ENCODE measurements at places on chromosomes 7 and 10.

DNA sequence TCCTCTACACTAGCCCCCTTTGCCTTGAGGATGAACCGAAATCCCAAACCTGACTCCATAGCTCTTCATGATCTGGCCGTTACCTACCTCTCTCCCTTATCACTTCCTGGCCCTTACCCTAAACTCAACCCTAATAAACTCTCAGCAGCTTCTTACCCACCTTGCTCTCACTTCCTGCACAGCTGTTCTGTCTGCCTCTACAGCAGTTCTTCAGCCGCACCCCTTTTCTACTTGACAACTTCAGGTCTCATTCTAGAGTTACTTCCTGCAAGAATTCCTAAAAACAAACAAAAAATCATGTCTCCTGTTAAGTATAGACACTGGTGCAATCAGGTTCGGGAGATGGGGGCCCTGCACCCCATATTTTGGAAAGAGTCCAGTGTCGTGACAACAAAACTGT lies 239.9 kb upstream of the CELF2 start:
- no peak for DNase-seq

DNA sequence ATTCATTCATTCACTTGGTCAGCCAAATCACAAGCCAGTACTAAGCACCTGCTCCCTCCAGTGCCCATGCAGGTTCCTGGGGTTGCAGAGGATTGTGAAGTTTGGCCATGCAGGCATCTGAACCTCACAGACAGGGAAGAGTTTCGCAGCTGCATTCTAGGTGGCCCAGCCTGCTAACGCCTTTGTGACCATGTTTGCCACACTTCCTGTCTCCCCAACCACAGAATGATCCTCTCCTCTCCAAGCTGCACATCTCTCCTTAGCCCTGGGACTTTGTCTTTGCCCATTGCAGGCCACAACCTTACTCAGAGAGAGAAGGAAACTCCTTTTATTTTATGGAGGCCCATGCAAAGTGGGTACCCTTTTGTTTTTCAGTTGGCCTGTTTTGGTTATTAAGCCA lies 31.8 kb downstream of the EPDR1 start:
- no peak for DNase-seq

DNA sequence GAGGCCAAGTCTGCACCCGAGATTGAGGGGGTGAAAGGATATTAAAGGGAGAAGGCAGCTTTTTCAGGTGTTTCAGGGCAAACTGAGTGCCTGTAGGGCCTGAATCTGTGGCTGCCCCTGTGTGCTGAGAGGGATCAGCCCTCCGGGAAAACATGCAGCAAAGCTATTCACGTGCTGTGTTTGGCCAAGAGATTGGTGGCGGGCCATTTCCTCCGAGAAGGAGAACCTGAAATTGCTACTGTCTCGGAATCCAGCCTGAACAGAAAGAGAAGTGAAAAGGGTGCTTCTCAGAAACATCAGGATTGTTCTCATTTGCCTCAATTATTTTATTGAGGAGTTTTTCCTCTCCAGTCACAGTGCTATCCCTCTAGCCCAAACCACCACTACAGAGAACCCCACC lies 16.0 kb downstream of the GIMAP5 start:
- DNase-seq = no peak

- no peak for DNase-seq
Measured at GRCh38 chr7:47281161-47281560, 300.8 kb downstream of the TNS3 start.

DNA sequence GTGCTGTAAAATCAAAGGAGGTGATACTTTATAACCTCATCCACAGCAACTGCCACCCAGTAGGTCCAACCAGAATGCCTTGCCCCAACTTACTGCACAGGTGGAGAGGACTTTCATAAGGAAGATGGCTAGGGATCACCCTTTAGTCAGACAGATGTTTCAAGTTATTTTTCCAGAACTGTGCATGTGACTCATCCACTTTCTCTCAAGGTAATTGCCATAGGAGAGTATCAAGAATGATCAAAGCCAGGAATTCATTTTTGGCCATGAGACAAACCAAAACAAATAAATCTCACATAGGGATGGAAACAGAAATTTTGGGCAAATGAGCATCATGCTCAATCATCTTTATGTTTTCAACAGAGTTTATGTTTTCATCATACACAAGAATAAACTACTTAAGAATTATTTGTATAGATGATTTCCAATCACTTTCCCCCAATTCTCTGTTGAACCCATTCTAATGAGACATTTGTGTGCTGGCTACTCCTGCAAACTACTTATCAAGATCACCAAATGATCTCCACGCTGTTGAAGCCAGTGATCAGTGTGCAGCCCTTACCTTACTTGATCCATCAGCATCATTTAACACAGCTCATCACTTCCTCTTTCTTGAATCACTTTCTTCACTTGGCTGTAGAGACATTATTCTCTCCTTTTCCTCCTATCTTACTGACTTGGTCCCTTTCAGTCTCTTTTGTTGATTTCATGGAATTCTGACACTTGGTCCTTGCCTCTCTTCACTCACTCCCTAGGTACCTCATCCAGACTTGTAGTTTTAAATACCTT lies 74.0 kb downstream of the SLC16A9 start:
- no peak for DNase-seq

GRCh38 chr10:34850558-34850957 lies 35.5 kb upstream of the PARD3 start:
- DNase-seq = no peak

DNA sequence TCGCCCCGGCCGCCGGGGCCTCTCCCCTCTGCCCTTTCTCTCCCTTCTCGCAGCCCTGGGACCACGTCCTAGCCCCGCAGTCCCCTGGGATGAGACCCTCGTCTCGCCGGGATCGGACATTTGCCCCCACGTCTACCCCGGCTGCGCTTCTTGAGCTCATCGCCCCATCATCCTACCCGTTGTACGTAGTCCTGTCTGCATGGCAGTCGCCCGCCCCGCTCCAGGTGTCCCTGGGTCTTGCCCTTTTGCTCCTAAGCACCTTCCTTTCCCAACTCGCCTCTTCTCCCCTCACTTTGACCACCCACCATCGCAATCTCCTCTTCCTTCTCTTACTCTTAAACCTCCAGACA lies 582 bp downstream of the TPST1 start:
- peak; percentile 22 for DNase-seq

DNA sequence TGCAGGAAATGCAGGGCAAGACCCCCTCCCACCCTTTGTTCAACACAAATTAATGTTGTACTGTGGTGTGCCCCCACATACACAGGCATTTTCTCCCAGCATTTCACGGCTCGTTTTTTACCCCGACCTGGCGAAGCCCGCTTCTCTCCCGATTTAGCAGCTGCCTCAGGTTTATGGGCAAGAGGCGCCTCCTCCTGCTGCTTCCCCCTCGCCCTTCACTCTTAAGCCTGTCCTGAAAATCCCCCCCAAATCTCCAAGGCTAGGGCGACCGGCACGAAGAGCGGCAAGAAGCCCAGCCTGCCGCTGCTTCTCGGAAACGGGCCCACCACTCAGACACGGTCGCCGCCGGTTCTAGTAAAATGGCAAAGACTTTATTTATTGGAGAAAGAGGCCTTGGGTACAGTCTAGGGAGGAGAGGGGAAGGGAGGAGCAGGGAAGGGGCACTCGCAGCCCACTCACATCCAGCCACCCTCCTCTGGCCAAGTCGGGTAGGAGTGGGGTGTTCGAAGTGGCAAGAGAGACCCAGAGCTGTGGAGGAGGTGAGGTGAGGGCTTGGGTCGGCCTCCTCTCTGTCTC lies 3.3 kb downstream of the LBX1 start:
- DNase-seq = no peak

DNA sequence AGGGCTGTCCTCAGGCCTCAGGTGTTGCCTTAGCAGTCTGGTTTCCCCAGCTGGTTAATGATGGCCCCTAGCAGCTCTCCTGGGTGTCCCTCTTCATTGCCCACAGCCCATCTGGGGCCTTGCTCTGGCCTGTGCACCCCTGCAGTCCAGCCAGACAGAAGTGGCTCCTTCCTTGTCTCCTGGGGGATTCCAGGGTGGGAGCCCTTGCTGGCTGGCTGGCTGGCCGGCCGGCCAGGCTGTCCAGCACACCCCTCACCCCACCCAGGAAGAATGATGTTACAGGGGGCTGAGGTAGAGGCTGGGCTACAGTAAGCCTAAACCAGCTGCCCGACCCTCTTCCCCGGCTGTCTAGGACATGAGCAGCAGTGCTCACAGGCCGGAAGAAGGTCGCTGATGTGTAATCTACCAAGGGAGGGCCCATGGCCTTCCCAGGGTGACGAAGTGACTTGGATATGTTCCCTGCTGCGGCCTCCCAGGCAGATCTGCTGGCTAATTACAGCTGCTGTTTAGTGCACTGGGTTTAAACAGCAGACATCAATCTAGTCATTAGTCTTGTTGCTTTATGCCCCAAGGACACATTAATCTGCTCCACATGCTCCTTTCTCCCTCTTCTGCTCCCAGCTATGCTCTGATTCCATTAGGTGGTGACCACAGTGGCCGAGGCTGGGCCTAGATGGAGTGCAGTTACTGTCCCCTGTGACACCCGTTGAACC lies 53.8 kb upstream of the LRRC4 start:
- DNase-seq = no peak

- DNase-seq = no peak
Measured at GRCh38 chr7:117446220-117446815, 19.0 kb upstream of the ASZ1 start.

DNA sequence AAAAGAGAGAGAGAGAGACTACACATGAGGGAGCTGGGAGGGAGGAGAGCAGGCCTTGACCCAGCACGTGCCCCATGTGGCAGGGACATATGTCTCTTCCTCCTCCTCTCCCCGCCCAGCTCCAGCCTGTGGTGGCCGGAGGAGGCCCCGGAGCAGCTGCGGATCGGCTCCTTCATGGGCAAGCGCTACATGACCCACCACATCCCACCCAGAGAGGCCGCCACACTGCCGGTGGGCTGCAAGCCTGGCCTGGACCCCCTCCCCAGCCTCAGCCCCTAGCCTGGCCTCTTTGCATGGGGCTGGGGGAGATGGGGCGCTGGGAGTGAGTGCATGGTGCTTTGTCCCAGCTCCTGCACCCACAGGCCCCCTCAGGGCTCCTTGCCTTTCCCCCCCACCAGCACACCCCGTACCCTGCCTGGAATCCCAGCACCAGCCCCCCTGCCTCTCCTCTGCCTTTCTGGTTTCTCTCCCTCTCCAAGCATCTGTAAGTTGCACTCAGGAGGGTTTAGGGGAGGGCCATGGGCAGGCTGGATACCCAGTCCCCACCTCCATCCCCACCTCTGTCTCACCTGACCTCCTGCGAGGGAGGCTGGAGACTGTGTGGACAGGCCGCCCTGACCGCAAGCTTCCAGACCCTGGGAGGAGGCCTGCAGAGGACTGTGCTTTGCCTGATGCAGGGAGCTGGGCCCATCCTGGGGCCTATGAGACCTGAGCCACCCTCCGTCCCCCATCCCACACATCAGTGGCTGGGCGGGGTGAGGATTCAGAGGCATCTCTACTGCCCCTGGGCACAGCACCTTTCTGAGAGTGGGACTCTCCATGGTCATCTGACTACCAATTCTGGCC lies 4.8 kb downstream of the UPK3B start:
- DNase-seq = no peak

DNA sequence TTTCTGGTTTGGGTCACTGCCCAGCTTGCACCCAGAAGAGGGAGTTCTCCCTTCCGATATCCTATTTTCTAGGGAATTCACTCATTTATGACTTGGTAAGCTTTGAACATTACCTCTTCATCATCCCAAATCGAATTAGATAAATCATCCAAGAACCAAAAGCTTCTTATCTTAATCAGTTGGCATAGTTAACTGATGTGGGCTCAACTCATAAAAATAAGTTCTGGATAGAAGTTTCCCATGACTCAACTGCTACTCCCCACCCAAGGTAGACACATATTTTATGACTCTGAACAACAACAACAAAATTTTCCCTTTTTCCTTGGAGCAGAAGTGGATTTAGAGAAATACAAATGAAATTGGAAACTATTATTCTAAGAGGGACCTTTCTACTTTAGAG lies 102.9 kb upstream of the CCDC6 start:
- no peak for DNase-seq

- DNase-seq = no peak
Measured at GRCh38 chr7:91285696-91286355, 21.6 kb downstream of the FZD1 start.

GRCh38 chr7:95780665-95781064 lies 8.3 kb downstream of the DYNC1I1 start:
- DNase-seq = no peak

DNA sequence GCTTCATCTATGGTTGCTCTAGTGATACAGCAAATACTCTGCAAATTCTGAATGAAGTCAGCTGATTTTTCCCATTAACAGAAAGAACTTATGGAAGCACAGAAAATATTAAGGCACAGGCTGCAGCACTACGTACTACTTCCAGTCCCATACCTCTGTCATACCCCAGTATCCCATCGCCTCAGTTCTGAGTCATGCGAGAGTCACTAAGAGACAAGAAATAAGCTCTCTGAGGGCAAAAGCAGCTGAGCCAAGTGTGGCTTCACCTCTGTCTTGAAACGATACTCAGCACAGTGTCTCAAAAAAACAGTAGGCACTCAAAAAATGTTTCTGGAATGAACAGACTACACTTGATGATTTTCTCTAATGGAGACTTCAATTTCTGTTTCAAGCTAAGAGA lies 48.2 kb downstream of the EZH2 start:
- no peak for DNase-seq

DNA sequence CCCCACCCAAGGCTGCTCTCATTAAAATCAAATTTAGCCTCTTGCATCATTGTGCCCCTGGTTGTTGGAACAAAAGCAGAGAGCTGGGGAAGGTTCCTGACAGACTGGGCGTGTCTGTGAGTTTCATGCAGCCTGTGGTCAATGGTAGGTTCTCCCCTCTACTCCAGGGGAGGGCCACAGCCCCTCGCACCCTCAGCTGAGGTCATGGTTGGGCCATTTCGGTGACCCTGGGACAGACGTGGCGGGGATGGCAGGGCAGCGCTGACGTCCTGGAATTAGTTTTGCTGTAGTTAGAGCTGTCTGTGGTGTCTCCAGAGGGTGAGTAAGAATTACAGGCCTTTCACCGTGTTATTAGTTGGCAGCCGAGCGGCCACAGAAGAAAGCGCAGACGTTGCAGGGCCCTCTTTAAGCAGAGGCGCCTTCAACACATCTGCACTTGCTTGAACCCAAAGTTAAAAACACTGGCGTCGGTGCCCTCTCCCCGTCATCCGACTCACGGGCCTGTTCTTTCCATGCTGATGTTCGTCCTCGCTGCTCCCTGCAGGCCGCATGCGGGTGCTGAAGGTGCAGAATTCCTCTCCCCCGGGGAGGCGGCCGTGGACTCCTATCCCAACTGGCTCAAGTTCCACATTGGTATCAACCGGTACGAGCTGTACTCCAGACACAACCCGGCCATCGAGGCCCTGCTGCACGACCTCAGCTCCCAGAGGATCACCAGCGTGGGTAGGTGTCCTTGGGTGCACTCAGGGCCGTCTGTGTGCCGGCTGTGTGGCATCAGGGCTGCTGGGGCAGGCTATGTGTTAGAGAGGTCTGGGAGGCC lies 2.8 kb downstream of the FAM20C start:
- no peak for DNase-seq
